ENCODE measurements at places on chromosomes 12 and 14.
A peak's percentile ranks its signal among the peaks of the same experiment; 100 is the strongest.

DNA sequence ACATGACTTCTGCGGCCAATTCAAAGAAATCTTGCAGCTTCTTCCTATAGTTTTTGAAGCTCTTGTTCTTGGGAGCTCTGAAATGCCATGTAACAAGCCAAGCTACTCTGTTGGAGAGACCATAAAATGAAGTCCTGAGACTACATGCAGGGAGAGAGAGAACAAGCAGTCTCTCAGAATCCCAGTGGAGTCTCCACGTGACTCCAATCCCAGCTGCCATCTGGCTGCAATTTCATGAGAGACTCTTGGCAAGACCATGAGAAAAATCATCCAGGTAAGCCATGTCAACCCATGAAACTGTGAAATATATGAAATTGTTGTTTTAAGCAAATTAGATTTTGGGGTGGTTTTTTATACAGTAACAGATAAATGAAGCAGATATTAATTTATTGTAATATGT, 54.4 kb downstream of the KLRG1 start:
- DNase-seq = no peak

GRCh38 chr12:47270782-47271664, 191.3 kb upstream of the AMIGO2 start:
- DNase-seq = peak; percentile 97

- no peak for DNase-seq
Observed at GRCh38 chr12:79659961-79660431, 30.8 kb downstream of the PAWR start.

GRCh38 chr12:66241061-66242043, 52.3 kb downstream of the IRAK3 start:
- DNase-seq = peak; percentile 78

- peak; percentile 74 for DNase-seq
Observed at GRCh38 chr14:27391331-27391730, 793.5 kb upstream of the NOVA1 start.

DNA sequence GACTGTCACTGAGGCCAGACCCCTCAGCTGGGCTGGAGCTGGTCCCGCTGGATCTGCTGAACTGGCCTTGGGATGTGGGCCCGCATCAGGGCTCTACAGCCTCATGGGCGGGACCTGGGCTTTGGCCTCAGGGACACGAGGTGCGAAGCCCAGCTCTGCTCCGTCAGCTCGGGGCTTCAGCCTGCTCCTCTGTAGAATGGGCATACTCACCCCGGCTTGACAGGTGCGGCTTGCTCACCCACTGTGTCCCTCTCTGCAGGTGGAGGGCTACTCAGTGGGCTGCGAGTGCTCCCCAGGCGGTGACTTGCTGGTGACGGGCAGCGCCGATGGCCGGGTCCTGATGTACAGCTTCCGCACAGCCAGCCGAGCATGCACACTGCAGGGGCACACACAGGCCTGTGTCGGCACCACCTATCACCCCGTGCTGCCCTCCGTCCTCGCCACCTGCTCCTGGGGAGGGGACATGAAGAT, 57.6 kb downstream of the BEGAIN start:
- no peak for DNase-seq

- DNase-seq = no peak
Observed at GRCh38 chr14:72792051-72792788, 101.7 kb downstream of the DPF3 start.

- DNase-seq = no peak
Observed at GRCh38 chr12:13536219-13536910, 339.8 kb downstream of the EMP1 start.

- no peak for DNase-seq
Observed at GRCh38 chr12:4331221-4331620, 10.2 kb downstream of the TIGAR start.

- no peak for DNase-seq
Observed at GRCh38 chr12:28882444-28882843, 266.6 kb upstream of the FAR2 start.

- no peak for DNase-seq
Observed at GRCh38 chr12:73053893-73054292, 781.7 kb downstream of the TRHDE start.

DNA sequence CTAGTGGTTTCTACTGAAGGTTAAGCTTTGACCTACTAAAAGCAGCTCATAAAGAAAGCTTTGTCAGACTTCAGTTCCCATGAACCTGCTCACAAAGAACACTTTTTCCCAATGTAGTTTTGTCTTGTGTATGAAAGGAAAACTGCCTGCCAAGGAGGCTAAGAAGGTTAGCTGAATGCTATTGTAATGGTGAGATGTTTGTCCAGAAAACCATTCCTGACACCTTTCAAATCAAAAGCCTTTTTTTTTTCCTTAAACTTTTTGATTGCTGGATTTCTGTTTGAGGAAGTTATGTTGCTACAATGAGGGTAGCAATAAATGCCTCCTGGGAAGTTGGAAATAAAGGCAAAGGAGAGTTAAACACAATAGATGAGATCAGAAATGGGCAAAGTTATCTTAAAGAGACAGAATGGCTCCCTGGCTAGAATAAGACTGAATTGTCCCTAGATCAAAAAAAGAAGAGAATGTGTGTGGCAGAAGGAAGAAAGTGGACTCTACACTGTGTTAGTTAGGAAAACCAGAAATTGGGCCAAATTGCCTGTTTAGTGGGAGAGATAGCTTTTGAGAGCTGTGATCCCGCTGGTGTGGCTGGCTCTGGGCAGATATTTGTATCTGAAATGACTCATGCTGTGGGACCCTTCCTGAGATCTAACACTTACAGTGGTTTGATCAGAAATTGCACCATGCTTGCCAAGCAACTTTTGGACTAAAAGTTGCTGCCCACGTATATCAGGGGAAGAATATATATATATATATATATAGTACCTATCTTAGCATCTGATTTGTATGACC, 27.5 kb downstream of the TECPR2 start:
- DNase-seq = peak; percentile 9

- peak; percentile 58 for DNase-seq
Observed at GRCh38 chr12:85280165-85280983, at the start of gene ALX1. Gene ALX1, plus strand, starts transcription at chr12:85280220. Its CDS starts 42 bp downstream, at chr12:85280262.
